ENCODE measurements at places on chromosomes 7 and 10.

DNA sequence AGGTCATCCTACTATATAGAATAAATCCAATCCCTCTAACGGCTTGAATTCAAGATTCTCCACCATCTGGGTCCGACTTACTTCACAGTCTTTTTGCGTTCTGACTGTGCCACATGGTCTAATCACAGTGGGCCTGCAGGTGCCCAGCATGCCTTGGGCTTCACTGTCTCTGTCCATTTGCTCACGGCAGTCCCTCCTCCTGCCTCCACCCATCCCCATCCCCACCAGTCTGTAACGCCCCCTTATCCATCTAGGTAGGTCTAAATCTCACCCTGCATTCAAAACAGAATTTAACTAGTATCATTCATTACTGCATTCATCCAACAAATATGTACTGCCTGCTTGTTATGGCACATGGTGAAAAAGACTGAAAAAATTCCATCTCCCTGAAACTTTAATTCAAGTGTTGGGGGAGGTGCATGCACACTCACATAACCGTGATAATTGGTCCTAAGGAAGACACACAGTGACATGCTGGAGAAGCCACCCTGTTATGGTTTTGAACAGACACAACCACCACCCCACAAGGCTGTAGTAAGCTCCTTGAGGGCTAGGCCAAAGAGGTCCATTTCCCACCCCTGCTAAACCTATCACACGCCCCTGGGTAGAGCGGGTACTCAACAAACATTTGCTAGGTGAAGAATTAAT is 24.2 kb downstream of the SORBS1 start:
- DNase-seq: no peak

DNA sequence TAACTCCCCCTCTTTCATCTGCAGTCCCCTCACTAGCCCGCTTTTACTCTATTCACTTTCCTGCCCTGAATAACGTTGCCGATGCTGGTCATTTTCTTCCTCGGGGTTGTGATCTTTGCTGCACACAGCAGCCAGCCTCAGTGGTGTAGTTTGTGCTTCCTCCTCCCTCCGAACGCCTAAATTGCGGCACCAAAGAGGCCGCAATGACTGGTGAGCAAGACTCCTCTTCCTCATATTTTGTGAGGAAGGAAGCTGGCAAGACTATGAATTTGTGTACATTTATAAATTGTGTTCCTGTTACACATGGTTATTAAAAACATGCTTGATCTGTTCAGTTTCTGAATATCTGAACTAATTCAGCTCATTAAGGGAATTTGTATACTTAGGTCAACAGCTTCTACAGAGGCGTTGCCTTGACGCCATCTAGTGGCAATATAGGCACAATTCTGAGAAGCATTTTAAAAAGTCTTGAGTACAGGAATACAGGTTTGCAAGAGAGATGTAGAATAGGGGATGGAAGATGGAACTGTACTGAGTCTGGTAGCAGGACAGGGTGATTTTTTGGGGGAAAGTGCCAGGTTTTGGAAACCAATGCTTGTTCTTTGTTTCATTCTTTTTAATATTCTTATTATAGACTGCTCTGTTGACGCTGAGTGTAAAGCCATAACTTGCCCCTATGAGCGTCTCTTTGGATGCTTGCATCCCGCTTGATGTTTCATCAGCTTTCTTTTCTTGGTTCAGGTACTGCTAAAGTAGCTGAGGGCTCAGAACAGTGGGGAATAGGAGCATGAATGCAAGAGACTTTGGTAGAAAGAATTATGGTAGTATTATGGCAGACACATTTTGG is 4.1 kb upstream of the TAS2R5 start:
- DNase-seq: no peak

DNA sequence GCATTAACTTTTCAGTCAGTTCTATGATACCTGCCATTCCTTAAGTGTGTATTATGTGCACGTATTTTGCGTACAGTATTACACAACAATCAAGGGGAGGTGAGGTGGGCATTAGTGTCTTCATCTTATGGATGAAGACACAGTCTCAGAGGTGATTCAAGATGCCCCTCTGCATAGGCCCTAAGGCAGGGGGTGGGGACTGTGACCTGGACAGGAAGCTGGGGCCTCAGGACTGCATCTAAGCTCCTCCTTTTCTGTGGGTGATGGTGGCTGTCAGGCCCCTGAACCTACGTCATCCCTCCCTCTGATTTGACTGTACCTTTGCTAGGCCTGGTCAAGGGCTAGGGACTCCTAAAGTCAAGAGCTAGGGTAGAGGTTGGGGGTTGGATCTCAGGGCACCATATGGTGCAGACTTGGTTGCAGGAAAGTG is 38.9 kb downstream of the HK1 start:
- DNase-seq: no peak

DNA sequence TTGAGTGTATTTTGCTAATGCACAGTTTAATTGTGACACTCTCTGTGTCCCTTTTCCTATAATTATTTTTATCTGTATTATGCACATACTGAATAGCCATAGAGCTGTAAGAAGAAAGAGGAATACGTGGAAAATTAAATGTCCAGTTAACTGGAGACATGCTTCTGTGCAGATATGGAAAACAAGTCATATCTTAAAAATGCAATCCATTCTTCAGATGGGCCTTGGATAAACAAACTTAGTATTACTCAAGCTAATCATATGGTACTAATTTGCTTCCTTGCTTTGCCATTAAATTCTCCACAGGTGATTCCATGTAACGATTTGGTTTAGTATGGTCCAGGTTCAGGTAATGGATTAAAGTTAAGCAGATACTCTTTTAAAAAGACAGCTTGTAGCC is 201.2 kb upstream of the CELF2 start:
- DNase-seq: no peak

DNA sequence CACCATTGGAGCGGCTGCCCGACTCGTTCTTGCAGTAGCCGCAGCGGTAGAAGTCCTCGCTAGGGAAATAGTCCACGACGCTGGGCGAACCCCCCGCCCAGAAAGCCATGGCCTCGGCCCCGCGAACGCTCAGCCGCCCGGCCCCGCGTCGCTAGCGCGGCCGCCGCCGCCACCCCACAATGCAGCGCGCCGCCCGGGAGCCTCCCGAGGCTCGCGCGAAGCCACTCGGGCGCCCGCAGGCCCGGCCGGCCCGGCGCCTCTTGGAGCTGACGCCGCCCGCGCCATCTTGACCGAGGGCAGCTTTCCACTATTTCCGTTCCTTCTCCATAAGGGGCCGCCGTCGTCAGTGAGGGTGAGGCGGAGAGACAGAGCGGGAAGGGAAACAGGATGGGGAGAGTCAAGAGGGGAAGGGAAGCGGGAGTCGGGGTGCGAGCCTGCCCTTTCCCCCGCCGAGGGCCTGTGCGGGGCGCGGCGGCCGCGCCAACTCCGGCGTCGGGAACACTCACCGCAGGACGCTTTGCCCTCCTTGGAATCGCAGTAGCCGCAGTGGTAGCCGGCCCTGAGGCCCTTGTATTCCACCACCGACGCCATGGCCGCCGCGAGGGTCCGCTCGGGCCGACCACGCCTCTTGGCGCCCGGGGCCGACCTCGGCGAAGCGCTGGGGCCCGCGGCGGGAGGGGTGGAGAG is at the start of gene ATE1:
ATE1 (minus strand) TSS at position 191 of the 687 bp plus-strand sequence; CDS start at position 109, 82 bp downstream.
- DNase-seq: peak; percentile 66

GRCh38 chr7:131692131-131692960 is 135.9 kb upstream of the PODXL start:
- DNase-seq: no peak

- no peak for DNase-seq
Observed at GRCh38 chr10:10132009-10132408, 885.7 kb upstream of the CELF2 start.

GRCh38 chr10:132546567-132547420 is 9.2 kb downstream of the INPP5A start:
- DNase-seq: no peak

- DNase-seq: no peak
Observed at GRCh38 chr10:86038371-86038770, 328.2 kb downstream of the GRID1 start.

DNA sequence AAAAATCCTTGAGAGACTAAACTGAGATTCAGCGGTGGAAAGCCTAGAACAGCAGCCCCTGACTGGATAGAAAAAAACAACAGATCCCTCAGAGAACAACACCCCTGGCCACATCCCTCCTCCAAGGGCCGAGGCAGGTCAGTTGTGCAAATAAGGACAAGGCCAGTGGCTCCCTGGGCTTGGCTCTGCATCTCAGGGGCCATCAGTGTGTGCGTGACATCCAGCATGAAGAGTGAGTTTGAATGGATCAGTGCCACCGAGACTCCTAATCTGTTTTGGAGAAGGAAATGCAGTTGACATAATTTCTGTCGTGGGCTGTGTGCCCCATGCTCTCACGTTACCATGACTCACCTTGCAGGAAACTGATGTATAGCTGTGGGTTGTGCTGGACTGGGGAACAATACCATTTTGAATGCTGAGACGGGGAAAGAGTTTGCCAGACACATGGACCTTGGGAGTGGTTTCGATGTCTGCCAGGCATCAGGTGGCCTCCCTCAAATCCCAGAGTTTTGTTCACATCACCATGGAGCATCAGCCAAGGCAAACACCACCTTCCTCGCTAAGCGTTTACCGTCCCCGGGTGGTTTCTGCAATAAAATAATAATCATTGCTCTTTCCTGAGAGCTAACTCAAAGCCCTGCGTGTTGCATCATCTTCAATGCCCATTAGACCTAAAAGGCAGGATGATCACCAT is 153.2 kb upstream of the FZD8 start:
- DNase-seq: no peak

GRCh38 chr10:82826132-82826531 is 951.1 kb downstream of the NRG3 start:
- peak; percentile 12 for DNase-seq

GRCh38 chr10:90665905-90666662 is 191.8 kb downstream of the HTR7 start:
- no peak for DNase-seq

DNA sequence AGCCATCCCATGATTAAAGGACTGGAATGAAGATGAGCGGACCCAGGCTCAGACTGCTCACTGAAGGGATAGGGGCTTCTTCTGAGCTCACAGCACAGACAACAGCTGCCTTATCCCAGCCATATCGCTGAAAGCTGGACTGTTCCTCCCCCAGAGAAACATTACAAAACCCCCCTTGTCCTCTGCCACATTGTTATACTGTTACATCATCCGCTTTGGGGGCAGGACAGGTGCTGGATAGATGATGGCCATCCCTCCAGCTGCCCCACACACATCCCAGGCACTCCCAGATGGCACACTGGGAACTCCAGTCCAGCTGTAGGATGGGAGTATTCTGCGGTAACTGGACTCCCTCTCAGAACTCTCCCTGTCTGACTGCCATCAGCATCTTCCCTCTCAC is 58.7 kb upstream of the BTRC start:
- DNase-seq: no peak

DNA sequence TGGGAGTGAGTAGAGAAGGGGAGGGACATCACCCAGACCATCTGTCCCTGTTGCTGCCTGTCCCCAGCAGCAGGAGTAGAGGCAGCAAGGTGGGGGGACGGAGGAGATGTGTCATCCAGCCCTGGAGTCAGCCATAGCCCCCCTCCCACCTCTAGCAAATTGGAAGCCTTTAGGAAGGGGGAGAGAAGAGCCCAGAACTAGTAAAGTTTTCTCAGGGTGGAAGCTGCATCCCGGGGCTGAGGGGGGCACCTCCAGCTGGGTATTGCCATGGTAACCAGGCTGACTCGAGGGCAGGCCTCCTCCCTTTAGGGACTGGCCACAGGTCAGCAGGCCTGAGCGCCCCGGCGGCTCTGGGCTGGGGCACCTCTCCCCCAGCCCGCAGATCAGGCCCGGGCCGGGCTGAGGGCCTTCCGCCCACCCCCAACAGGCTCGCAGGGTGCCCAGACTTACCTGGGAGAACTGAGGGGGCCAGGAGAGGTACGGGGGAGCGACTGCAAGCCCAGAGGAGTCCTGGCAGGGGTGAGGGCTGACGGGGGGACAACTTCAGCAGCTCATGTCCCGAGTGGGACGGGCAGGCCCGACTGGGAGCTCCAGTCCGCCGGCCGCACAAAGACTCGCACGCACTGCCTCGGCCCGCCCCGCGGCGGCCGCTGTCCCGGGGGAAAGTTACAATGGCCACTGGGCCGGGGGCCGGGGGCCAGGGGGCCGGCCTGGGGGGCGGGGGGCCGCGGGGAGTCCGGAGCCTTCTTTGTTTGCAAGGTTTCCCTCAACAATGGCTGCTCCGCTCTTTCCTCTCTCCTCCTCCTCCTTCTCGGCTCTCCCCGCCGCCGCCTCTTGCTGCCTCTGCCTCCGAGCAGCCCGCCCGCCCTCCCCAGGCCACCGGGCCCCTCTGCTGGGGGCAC is 6.0 kb downstream of the LDB1 start:
- DNase-seq: no peak

- no peak for DNase-seq
Observed at GRCh38 chr7:139693651-139694388, 84.0 kb downstream of the HIPK2 start.

GRCh38 chr7:28102797-28103196 is 77.8 kb downstream of the JAZF1 start:
- no peak for DNase-seq

DNA sequence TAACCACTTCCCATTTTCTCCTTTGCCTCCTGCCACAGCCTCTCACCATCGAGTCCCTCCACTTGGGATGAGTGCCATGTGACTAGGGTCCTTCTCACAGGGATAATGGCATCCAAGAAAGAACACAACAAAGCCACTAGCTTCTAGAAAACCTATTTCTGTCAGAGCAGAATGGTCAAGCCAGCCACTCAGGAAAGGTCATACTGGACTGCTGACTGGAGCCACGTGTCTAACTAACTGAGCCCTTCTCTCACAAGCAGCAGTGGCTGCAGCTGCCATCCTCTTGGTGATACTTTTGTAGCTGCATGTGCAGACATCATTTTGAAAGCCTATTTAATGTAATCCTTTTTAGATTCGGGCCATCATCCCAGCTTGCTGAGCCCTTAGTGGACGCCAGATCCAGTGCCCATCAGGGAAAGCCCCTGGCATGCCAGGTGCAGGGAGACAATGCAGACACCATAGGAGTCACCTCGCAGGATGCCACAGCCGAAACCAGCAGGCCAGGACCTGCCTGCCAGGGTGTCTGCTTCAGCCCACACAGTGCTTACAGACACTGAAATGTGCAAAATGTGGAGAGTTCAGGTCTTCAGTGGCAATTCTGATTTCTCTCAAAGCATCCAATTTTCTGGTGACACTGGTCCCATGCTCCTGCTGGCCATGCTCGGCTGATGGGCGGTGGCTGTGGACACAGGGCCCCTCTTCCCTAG is 98.3 kb upstream of the DDC start:
- no peak for DNase-seq
